ENCODE measurements at places on chromosomes 3 and 15.

GRCh38 chr3:49534581-49535441 is 19.5 kb upstream of the BSN start:
- no peak for DNase-seq

- no peak for DNase-seq
These were observed 105.0 kb downstream of the EDEM1 start for GRCh38 chr3:5292512-5292911.

- DNase-seq, result no peak
These were observed 68.6 kb downstream of the ST6GAL1 start for GRCh38 chr3:186998937-186999368.

DNA sequence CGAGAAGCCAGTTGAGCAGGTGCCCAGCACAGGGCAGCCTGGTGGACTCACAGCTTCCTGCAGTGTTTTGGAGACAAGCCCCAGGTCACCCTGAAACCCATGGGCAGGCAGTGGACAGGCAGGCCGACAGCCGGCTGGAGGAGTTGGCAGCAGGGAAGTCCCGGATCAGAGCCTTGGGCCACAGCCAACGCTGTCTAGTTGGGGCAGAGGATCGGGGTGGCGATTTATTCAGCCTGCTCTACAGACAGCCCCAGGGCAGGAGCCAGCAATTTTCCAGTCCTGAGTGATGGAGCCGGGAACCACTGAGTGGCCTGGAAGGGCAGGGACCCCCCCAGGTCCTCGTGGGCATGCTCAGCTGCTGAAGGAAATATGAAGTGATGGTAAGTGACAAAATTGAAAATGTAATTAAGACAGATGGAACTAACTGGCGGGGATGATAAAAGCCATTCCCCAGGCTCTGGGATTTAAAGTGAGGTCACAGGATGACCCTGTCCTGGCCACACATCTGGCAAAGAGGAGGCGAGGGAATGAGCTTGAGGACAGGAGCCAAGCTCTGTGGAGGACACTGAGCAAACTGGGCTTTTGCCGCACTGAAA is 34.4 kb upstream of the TBC1D21 start:
- no peak for DNase-seq

DNA sequence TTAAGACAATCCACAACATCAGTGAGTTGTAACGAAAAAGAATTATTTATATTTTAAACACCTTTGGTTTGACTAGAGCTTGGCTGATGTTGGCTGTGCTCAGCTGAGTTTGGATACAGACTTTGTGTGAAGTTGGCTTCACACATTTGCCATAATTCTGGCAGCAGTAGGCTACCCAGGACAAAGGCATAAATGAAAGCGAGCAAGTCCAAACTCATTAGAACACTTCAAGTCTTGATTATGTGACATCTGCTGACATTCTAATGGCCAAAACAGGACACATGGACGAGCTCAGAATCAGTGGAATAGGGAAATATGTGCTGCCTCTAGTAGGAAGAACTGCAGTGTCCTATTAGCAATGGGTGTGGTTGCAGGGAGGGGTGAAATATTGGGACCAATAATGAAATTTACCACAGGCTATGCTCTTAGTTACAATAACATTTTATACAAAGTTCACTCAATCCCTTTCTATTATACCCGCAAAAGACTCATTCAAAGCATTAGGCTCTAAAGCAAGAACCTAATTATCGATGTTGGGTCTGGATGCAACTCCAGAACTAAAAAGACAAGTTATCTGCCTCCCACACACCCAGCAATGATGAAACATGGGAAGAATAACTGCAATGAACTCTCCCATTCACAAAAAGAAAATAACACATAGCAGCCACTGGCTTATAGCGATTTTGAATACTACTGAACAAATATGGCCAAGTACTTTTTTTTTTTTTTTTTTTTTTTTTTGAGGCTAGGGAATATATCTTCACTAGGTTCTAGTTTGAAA is 493.9 kb upstream of the RASGRP1 start:
- no peak for DNase-seq

DNA sequence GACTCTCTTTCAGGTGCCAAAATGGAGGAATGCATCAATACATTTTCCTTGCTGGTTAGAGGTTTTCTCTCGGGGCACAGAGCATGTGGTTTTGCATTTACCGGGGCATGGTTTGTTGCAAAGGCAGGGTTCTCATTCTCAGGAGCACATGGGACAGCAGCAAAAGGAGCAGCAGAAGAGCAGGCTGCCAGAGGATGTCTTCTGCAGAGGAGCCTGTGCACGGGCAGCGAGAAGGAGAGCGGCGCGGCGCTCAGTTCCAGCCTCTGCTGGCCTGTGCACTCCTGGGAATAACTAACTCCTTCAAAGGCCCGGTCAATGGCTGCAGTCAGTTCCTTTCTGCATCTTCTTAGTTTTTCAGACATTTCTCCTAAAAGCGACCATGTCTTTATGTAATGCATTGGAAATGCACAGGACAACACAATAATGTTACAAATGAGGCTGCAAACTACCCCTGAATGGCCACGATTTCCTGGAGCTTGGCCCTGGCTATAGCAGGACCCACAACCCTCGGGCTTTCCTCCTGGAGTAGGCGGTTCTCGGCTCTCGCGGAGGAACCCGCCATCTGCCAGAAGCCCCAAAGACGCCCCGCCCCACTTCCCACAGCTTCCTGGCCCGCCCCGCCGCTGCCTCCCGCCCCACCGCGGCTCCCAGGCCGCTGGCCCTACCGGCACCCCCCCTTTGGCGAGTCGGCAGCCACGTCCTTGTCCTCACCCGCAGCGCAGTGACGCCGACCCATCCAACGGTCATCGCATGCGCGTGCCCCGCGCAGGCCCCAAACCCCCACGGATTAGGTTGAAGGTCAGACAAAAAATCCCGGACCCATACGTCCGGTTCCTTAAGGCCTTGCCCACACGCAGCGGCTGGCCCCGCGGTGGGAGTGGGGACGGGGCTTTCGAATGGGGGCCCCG is at the start of gene C3orf62:
TSS of gene C3orf62 (minus strand) at position 758 of the 908 bp plus-strand sequence. CDS start at position 398, 360 bp downstream.
- peak; percentile 85 for DNase-seq

GRCh38 chr3:32448686-32449474 is 53.8 kb downstream of the CMTM6 start:
- DNase-seq, result no peak

- DNase-seq, result no peak
These were observed 10.9 kb downstream of the LRRFIP2 start for GRCh38 chr3:37163262-37164015.

- no peak for DNase-seq
These were observed 96.4 kb downstream of the NSUN3 start for GRCh38 chr3:94159062-94159828.

GRCh38 chr15:76134537-76134936 is 74.8 kb downstream of the TMEM266 start:
- DNase-seq, result no peak

GRCh38 chr15:26521130-26521529 is 251.7 kb downstream of the GABRB3 start:
- DNase-seq, result no peak

DNA sequence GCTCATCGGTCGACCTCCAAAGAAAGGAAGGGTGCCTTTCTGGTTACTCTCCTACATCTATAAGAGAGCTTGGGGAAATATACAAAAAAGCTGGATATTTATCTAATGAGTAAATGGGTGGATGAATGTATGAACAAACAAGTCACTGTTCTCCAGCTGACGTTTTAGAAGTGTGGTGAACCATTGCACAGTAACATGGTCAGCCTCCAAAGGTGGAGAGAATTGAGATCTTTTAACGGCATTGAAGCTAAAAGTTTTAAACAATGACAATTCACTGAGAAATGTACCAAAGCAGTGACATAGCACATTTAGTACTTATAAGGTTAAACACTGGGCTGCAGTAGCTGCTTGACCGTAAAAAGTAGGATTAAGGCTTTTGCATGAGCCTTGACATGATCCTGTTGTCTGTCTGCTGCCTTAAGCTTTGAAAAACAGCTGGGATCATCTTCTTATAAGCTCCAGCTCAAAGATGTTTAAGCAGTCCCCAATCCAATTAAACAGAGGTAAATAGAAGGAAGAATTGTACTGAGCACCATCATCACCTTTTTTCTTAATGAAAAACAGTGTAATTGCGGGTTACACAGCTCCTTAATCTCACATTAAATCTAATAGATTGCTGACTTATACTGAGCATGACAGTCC is 222.9 kb downstream of the WDR72 start:
- DNase-seq, result no peak

- DNase-seq, result no peak
These were observed 84.1 kb downstream of the SNRK start for GRCh38 chr3:43370293-43370980.

DNA sequence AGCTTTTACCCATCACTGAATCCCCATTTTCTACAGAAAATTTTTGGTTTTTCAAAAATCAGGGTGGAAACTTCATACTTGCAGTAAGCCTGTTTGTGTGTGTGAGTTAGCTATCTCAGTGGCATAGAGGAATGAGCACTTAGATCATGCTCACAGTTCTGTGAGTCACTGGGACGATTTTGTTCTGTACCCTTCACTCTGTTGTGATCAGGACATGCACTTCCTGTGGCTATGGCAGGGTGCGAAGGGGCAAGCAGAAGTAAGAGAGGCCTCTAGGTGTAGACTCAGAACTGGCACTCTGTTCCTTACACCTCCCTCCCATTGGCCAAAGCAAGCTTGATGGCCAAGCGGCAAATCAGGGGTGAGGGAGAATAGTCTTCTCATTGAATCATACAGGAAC is 11.6 kb downstream of the NIPA2 start:
- no peak for DNase-seq

DNA sequence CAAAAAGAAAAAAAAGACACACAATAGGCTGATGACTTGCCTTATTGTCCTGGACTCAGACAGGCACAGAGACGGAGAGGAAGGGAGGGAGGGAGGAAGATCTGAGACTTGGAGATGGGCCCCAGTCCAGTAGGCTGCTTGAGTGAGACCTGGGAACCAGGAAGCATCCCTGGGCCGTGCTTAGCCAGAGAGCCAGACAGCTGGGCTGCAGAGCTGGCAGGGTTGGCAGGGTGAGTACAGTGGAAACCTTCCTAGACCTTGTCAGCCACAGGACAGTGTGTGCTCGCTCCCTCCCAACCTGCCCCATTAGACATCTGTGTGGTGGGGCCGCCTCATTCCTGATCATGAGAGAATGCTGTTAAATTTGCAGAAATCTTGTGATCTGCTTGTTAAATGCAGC is 107.9 kb upstream of the ALDH1A3 start:
- no peak for DNase-seq

DNA sequence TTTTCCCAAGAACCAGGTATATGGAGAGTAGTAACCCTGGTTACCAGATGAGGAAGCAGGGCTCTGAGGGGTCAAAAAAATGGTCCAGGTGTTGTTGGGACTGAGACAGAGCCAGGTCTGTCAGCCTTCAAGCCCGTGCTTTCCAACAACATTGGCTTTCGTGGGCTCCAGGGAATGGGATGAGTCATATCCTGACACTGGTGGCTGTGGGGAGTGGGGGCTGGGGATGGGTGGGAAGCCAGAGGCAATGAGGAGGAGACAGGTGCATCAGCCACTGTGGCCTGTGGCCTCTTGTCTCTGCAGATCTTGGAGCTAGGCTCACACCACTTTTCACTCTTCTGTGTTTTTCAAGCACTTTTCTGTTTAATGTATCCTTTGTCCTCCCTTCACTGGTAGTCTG is 38.2 kb downstream of the CORO2B start:
- no peak for DNase-seq

DNA sequence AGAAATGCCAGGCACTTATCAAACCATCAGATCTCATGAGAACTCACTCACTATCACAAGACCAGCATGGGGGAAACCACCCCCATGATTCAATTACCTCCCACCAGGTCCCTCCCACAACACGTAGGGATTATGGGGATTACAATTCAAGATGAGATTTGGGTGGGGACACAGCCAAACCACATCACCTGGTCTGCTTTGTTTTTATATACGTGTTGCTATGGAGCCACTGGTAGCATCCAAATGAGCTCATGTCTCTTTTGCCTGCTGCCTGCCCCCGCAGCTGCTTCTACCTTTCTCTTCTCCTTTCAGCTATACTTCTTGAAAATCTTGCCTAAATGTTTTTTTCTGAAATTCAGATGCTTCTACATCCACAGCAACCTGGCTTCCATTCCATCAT is 26.8 kb upstream of the PCOLCE2 start:
- DNase-seq, result no peak

- DNase-seq, result no peak
These were observed 100.8 kb downstream of the TPRG1 start for GRCh38 chr3:189272500-189273119.

- DNase-seq, result no peak
These were observed 198.9 kb downstream of the CPNE4 start for GRCh38 chr3:131835906-131836305.

GRCh38 chr3:134477938-134478337 is 7.8 kb downstream of the ANAPC13 start:
- no peak for DNase-seq

- no peak for DNase-seq
These were observed 55.6 kb upstream of the LRTM1 start for GRCh38 chr3:54983266-54984099.

DNA sequence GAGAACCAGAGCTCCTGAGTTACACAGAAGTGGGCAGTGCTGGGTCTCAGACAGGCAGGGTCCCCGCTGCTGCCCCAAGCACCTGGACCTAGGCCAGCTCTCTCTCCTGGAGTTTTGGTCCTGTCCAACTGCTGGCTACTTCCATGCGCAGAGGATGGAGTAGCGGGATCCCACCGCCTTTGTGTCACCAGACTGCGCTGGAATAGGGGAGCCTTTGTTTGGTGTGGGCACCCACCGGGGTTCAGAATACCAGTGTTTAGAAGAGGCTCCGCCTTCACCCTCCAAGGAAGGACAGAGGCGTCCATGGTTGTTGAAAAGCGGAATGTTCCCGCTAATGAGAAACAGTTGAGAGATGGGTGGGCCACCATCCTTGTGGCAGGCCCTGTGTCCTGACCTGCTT is 154.4 kb downstream of the DNAJB8 start:
- no peak for DNase-seq

- DNase-seq, result no peak
These were observed 28.5 kb downstream of the EFCAB12 start for GRCh38 chr3:129399895-129400357.

- DNase-seq, result no peak
These were observed 140.1 kb downstream of the CHSY1 start for GRCh38 chr15:101111570-101112262.

DNA sequence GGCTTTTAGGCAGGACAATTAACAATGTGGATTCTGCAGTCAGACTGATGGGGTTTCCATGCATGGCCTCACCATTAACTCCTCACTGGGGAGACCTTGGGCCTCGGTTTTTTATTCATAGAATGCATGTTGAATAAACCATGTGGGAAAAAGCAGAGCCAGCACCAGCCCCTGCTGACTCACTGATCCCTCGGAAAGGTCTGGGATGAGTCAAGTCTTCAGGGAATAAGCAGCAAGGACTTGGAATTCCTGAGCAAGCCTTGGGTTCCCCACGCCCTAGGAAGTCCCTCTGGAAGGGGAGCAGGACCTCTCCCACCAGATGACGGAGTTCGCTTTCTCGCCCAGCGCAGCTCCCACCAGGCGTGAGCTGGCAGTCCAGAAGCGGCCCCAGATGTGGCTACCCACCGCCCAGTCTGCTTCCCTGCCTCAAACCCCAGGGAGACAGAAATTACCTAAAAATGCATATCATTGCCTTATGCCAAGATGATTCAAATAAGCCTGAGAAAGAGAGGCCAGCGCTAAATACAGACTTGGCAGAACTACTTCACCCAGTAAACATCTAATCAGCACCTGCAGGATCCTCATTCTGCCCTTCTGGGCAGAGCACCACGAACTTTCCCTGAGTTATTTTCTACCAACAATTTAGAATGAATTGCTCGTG is 45.4 kb downstream of the BTD start:
- DNase-seq, result no peak

GRCh38 chr3:117536006-117536405 is 826.4 kb downstream of the TUSC7 start:
- DNase-seq, result no peak
